ENCODE measurements at places on chromosomes 2 and 18.

DNA sequence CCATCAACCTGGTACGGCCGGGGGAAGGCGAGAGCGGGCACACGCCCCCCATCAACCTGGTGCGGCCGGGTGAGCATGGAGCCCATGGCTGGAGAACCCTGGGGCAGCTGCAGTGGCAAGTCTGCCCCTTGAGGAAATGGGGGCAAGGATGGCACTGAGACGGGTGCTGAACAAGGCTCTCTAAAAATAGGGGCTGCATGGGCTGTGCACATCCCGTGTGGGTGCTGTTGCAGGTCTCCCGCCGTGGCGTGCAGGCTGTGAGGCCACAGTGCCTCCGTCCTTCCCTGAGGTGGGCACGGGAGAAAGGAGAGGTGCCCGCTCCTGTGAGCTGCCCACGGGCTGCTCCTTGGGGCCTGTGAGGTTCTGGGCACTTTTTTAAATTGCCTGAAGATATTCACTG lies 99.2 kb downstream of the NFATC1 start:
- no peak for DNase-seq

DNA sequence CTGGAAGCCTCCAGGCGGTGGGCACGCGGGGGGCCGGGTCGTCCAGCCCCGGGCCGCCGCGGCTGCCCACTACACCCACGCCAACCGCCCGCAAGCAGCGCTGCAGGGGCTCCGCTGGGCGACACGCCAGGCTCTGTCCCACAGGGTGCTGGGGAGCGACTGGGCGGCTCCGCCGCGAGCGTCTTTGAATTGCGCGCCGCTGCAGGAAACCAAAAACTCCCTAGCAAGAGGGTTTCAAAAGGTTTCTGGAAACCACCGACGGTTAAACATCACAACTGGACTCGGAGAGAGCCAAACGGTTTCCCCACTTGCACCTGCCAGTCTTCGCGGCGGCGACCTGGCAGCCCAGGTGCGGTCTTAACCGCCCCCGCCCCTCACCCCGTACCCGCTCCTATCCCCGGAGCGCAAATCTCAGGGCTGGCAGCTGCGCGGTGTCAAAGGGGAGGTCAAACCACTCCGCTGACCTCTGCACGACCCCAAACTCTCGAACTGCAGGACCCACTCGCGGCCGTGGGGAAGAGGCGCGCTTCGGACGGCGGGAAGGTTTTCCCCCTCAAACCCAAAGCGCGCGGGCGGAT lies 1.0 kb downstream of the CXCR4 start:
- peak; percentile 65 for DNase-seq

DNA sequence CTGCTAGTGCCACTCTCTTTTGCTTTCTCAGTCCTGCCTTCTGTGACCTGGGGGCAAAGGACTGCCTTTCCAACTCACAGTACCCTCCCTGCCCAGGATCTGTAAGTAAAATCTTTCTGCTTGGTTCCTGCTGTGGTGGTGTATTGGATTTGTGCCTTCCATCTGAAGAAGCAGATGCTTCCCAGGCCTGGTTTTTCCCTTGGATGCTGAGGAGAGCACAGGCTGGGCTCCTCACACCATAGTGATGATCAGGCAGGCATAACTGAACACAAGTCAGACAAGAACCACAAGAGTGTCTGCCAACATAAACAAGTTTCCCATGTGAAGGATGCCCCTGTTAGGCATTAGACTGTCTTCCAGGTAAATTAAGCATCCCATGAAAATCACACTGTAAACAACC lies 121.3 kb upstream of the NRXN1 start:
- DNase-seq: no peak

DNA sequence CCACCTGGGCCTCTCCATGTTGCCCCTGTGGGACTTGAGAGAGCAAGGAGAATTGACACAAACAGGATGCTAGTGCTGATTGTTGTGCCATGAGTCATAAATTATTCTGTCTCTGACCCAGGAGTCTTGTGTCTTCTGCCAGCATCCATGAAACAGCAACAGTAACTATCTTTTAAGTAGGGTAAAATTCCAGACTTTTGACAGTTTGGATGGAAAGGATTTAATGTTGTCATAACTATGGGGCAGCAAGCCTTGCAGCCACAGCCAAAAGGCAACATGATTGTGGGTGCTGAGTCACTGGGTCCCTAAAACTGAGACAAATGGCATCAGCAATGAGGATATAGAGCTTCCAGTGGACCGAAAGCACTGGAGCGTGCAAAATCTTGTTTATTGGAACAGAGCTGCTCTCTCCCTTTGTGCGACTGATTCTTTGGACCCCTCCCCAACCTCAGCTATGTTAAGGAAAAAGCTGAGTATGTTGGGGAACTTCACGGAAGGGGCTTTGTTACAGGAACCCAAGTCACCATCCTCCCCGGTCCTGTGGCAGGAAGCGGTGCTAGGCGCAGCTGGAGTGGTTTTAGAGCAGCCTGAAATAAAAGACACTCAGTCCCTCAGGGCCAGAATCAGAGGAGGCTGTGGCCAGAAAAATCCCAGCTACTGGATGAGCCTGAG lies 9.6 kb upstream of the ITPRIPL1 start:
- no peak for DNase-seq

DNA sequence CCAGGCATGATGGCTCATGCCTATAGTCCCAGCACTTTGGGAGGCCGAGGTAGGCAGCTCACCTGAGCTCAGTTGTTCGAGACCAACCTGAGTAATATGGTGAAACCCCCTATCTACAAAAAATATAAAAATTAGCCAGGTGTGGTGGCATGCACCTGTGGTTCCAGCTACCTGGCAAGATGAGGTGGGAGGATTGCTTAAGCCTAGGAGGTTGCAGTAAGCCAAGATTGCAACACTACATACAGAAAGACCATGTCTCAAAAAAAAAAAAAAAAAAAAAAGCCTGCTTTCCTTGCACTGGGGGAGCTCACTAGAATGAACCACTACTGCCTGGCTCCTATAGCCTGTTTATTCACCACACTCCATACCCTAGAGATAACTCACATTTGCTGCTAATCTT lies 7.4 kb upstream of the MAT2A start:
- DNase-seq: no peak

DNA sequence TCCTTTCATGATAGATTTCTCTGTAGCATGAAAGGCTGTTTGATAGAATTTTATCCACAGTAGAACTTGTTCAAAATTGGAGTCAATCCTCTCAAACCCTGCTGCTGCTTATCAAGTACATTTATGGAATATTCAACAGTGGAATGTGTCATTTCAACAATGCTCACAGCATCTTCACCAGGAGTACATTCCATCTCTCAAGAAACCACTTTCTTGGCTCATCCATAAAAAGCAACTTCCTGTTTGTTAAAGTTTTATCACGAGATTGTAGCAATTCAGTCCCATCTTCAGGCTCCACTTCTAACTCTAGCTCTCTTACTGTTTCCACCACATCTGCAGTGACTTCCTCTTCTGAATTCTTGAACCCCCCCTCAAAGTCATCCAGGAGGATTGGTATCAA lies 29.4 kb downstream of the PDCL3 start:
- no peak for DNase-seq

- no peak for DNase-seq
Measured at GRCh38 chr2:151782378-151783132, 45.7 kb downstream of the ARL5A start.

DNA sequence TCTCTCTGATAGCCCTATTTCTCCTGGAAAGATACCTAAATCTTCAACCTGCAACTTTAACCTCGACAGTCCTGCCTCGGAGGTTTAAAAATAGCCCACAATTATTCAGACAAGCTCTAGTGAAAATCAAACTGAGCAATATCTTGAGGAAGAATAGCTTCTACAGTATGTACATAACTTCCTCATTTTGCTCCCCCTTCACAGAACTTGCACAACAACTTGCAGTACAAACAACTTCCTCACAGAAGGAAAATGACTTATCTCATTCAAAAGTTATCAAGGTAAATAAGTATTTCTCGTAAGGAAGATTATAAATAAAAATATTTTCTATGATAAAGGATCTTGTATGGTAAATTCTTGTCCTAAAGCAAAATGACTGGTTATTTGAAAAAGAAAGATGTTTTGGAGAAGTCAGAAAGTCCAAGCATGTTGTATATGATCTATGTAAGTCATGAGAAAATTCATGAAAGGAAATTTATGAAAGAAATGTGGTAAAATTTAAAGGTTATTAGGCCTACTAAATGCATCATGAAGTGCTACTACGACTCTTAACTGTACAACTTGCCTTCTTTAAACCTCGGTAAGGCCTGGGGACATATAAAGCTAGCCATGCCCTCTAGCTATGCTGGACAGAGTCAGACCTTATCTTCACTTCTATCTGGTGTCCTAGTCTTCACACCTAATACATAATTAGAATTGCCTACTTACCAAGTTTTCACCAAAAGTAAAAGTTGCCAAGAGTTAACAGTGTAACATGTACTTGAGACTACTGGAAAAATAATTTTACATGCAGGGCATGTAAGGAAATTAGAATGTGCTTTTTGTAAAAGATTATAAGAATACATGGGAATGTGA lies 394.5 kb downstream of the DLGAP1 start:
- DNase-seq: no peak

GRCh38 chr2:120456867-120457266 lies 110.9 kb downstream of the INHBB start:
- DNase-seq: no peak

DNA sequence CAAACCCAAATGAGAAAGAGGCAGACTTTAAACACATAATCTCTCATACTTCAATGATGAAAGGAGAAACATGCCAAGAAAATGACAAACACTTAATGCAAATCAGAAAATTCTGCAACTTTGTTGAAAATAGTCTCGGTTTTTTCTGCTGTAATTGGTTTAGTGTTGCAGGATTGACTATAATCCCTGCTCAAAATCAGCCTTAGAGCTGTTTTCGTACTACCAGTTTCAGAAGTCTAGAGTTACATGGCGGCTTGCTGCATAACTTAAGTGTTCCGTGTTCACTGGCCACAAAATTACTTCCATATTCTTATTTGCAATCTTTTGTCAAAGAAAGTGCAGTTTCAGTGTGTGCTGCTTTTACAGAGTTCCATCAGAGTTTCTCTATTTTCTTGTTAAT lies 48.9 kb upstream of the ITGAV start:
- DNase-seq: no peak

- no peak for DNase-seq
Measured at GRCh38 chr2:106059416-106060065, 134.6 kb downstream of the UXS1 start.
